ENCODE measurements at places on chromosomes 16 and 17.

GRCh38 chr17:2214929-2215615, 88.5 kb downstream of the SMG6 start:
- DNase-seq: no peak

GRCh38 chr16:72455743-72456659, 284.0 kb upstream of the PMFBP1 start:
- no peak for DNase-seq

DNA sequence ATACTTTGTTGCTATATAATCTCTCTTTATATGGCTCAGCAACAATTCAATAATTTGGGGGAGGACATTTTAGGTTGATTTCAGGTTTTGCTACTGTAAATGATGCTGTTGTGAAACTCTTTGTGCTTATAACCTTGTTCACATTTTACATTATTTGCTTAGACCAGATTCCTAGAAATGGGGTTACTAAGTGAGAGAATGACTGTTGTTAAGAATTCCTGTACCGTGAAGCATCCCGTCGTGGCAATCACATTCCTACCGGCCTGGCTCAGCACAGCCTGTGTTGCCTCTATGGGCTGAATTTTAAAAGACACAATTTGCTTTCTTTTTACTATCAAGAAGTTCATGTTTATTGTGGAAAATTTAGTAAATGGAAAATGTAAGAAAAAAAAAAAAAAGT, 31.4 kb downstream of the B9D1 start:
- DNase-seq: no peak

DNA sequence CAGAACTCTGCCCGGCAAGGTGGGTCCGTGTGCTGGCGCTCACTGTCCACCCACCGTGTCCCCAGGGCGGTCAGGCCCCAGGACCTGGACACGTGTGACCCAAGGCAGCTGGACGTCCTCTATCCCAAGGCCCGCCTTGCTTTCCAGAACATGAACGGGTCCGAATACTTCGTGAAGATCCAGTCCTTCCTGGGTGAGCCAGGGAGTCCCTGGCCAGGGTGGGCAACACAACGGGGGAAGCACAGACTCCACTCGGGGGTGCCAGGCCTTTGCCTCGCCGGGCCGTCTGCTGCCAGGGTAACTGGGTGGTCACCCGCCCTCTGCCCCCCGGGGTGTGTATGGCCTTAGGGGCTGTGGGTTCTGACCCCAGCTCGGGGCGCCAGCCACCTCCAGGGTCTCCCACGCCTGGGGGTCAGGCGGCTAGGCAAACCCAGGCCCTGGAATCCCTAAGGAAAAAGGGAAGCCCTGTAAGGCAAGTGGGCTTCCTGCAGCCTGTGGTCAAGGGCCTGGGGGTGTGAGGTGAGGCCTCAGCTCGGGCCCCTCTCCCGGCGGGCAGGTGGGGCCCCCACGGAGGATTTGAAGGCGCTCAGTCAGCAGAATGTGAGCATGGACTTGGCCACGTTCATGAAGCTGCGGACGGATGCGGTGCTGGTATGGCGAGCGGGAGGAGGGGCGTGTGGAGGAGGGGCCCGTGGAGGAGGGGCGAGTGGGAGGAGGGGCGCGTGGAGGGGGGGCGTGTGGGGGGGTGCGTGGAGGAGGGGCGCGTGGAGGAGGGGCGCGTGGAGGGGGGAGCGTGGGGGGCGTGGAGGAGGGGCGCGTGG, 6.5 kb downstream of the MSLN start:
- no peak for DNase-seq

DNA sequence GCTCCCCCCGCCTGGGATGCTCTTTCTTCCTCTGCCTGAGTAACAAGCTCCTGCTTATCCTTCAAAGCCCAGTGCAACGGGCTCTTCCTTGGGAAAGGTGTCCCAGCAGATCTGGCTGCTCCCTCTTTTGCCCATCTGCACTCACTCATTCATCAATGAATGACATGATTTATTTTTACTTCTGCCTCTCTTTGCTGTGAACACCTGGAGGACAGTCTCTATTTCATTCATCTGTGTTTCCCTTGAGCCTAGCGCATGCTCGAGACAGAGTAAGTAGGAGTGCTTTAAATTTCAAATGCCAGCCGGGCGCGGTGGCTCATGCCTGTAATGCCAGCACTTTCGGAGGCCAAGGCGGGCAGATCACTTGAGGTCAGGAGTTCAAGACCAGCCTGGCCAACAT, 22.0 kb upstream of the GINS2 start:
- no peak for DNase-seq

GRCh38 chr17:7146115-7146514, 31.5 kb upstream of the ASGR2 start:
- no peak for DNase-seq

DNA sequence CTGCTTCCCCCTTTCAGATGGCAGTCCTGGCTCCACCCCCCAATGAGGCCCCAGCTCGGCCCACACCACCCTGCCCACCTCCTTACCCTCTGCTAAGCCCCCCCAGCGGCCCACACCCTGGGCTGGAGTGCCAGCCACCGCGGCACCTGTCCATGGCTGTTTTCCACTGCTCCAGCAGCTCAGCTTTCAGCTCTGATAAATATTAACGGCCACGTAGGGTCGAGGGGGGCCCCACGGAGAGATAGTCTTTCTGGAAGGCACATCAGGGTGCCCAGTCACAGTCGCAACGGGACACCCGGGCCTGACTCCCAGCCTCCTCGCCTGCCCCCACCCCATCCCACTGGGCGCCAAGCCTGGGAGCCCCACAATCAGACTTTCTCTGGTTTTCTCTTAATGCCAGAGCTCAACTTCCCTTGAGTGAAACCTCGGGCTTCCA, 46.5 kb upstream of the CIBAR2 start:
- no peak for DNase-seq

GRCh38 chr17:64423881-64424280, 25.0 kb upstream of the MILR1 start:
- DNase-seq: peak; percentile 25

DNA sequence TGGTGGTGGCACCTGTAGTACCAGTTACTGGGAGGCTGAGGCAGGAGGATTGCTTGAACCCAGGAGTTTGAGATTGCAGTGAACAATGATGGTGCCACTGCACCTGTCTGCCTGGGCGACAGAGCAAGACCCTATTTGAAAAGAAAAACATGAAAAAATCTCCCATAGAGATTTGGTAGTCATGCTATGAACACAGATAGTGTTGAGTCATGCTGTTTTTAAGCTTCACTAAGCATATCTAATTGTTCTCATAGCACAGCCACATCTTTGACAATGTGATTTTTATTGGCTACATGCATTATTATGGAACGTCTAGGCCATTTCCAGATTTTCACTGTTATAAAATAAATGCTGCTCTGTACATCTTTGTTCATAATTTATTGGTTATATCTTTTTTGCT, 6.0 kb downstream of the IL34 start:
- no peak for DNase-seq

DNA sequence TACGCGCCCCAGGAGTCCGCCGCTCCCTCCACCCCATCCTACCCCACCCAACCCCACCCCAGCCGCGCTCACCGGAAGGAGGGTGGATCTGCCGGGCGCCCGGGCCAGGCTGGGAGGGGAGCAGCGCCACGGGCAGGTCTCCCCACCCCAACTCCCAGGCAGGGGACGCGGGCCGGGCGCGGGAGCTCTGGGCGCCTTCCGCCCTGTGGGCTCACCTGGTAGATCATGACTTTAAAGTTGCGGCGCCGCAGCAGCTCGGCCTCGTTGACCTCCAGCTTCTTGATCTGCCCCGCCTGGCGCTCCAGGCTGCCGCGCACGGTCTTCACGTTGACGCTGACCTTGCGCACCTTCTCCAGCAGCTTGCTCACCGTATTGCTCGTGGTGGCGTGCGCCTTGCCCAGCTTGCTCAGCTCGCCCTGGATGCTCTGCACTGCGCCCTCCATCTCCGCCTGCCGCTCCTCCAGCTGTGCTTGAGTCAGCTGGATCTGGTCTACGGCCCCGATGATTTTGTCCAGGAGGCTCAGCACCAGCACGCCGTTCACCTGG, 571 bp downstream of the CAVIN1 start:
- DNase-seq: peak; percentile 64

GRCh38 chr16:31344712-31345111, 10.3 kb upstream of the ITGAX start:
- DNase-seq: no peak

DNA sequence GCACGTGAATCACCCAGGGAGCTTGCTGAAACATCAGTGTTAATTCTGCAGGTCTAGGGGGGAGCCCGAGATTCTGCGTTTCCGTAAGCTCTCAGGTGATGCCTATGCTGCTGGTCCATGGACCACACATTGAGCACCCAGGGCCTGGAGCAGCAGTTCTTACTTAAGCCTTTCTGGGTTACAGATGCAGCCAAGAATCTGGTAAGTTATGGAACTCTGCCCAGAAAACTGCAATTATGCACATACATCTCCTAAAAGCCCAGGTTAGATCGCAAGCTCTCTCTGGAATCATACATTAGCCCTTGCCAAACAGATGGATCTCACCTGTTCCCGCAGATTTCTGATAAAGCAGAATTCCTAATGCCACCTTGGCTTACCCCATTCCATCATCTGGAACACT, 265.9 kb upstream of the SALL1 start:
- DNase-seq: no peak

- no peak for DNase-seq
These were observed 53.8 kb downstream of the IRX6 start for GRCh38 chr16:55377840-55378239.

DNA sequence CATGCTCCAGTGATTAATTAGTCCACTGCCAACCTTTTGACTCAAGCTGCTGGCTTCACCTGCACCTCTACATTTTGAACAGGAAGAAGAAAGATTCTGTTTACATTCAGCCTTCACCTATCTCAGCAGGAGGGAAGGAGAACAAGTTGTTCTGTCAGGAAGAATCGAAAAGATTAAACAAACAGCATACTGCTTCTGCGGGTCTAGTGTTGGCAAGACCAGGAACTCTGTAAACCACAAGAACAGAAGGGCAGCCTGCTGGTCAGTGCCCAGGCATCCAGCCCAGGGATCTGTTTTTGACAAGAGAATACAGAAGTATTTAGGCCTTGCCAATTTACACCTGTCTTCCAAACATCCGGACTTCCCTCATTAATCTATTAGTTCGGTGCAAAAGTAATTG, 189.7 kb downstream of the CHD9NB start:
- no peak for DNase-seq

- no peak for DNase-seq
These were observed 104.3 kb upstream of the DNAH9 start for GRCh38 chr17:11493936-11494335.

DNA sequence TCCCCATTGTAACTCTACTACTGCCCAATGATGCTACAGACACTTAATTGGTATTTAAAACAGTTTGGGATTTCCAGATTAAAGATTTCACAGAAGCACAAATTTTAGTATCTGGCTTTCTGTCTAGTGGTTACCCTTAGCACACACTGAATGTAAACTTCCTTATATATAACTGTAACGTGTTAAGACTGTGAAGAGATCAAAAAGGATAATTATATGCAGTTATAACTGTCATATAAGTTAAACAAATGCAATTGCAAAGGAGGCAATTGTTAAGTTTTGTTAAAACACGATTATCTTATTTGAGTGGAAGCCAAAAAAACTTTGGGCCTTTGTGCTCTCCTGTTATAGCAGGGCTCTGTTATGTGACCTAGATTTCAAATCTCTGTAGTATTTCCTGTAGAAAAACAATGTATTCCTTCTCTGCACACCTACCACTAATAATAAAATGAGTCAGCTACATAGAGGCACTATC, 147.9 kb downstream of the STXBP4 start:
- DNase-seq: no peak

DNA sequence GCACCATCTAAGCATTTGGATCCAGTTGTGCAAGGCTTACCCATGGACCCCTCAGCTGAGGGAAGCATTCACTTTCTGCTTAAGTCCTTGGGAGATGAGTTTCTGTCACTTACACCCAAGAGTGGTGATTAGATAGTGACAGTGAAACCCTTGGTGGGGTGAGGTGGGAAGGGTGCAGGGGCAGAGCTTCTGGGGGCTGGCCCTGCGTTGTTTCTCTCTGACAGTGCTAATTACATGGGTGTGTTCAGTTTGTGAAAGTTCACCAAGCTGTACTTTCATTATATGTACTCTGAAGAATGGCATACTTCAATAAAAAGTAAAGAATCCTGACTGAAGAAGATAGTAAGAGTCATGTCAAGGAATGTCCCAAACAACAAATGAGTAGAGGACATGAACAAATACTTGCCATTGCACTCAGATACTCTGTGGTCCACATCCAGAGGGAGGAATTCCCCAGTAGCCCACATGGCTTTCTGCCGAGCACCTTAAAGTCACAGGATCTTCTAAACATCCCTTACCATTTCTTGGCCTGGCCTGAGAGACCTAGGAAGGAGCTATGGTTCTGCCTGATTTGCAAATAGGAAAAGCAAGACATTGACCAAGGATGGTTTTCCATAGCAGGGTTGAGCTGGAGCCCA, 8.4 kb downstream of the CHST6 start:
- DNase-seq: no peak

GRCh38 chr17:10226930-10227695, 28.7 kb upstream of the GAS7 start:
- peak; percentile 53 for DNase-seq

GRCh38 chr17:77453613-77454241, 313.0 kb downstream of the SEC14L1 start:
- no peak for DNase-seq

- DNase-seq: no peak
These were observed 322 bp upstream of the KLHL11 start for GRCh38 chr17:41865596-41865893.

DNA sequence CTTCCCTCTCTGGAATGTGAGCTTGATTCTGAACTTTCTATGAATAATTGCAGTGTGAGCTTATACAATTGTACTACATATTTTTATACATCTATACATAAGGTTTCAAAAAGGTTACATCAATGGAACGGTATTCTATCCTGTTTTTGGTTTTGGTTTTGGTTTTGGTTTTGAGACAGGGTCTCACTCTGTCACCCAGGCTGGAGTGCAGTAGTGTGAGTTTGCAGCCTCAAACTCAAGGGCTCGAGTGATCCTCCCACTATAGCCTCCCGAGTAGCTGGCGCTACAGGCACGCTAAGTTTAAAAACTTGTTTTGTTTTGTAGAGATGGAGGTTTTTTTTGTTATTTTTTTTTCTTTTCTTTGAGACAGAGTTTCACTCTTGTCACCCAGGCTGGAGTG, 1.1 kb downstream of the CTRB1 start:
- DNase-seq: no peak

GRCh38 chr16:76681296-76681695, 404.1 kb downstream of the CNTNAP4 start:
- DNase-seq: no peak

- no peak for DNase-seq
These were observed 19.4 kb downstream of the CD300A start for GRCh38 chr17:74485841-74486240.

DNA sequence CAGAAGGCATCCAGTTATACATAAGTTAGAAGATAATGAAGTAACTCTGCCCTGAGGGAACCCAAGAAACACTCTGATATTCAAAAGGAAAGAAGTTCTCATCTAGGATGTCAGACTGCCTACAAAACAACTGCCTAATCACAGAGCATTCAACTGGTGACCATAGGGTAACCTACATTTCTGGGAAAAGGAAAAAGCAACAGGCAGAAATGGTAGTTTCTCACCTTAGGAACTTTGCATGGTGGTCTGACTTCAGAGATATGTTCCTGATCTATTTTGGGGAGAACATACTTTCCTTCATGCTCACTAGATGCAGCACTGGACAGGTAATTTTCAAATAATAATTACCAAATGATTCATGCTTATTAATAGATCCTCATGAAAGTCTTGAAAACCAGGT, 16.5 kb downstream of the RNF43 start:
- no peak for DNase-seq

- DNase-seq: peak; percentile 96
These were observed 22.2 kb downstream of the KRT23 start for GRCh38 chr17:40915199-40915661.

GRCh38 chr16:56192635-56192945, 1.3 kb downstream of the GNAO1 start:
- DNase-seq: no peak
